ENCODE measurements at places on chromosomes 11 and 22. TPM values are rescaled to one million over a fixed set of nuclear protein-coding genes. Genes with fewer than 3 reads are reported as not detected.

TREH gene
- total RNA-seq, result not detected

PANX2 gene
- 1.1 TPM for total RNA-seq

TBX10 gene
- not detected for total RNA-seq

OR51B6 gene
- total RNA-seq, result not detected

ABTB2 gene
- 26.8 TPM for total RNA-seq

GTF2H1 gene
- total RNA-seq, result 58.5 TPM

- DNase-seq, result no peak
These were observed 60.1 kb downstream of the TRPC6 start for GRCh38 chr11:101523634-101524260.

DNA sequence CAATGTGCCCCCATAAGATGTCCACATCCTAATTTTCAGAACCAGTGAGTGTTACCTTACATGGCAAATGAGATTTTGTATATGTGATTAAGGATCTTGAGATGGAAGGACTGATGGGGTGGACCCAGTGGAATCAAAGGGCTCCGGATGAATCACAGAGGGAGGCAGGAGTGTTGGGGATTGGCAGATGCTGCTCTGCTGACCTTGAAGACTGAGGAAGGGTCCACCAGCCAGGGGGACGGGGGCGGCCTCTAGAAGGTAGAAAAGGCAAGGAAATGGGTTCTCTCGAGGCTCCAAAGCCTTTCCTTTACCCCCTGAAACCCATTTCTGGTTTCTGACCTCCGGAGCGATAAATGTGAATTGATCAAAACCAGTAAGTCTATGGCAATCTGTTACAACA is 18.8 kb downstream of the TMEM218 start:
- no peak for DNase-seq

GRCh38 chr22:27644566-27644965 is 157.0 kb downstream of the MN1 start:
- no peak for DNase-seq

GRCh38 chr22:26669060-26669481 is 11.7 kb downstream of the MIAT start:
- no peak for DNase-seq

GRCh38 chr11:115425816-115426215 is 78.4 kb downstream of the CADM1 start:
- no peak for DNase-seq

- no peak for DNase-seq
These were observed 935.7 kb downstream of the BRD1 start for GRCh38 chr22:48891688-48892577.

DNA sequence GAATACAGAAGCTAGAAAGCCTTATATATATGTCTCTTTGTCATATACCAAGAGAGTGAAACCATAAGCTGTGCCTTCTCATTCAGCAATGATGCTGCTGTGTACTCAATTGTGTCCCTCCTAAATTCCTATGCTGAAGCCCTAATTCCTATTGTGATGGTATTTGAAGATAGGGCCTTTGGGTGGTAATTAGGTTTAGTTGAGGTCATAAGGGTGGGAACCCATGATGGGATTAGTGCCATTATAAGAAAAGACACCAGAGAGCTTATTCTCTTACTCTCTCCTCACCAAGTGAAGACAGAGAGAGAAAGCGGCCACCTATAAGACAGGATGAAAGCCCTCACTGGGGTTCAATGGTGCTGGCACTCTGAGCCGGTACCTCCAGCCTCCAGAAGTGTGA is 1191.3 kb upstream of the TENM4 start:
- DNase-seq, result no peak

GRCh38 chr11:35523331-35523768 is 2.1 kb downstream of the PAMR1 start:
- DNase-seq, result no peak

DNA sequence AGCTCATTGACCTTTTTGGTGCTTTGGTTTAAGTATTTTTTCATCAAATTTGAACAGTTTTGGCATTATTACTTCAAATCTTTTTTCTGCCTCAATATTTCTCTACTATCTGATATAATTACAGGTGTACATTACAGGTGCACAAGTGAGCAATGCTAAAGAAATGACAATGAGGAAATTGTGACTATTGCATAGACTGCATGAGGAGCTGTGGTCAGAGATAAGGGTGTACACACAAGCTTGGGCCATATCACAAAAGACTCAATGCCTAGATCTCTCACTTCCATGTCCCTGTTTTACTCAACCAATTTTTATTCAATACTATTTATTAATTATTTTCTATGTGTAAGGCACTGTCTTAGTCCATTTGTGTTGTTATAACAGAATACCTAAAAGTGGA is 251.0 kb upstream of the UBASH3B start:
- DNase-seq, result no peak

- no peak for DNase-seq
These were observed 73.4 kb upstream of the CD44 start for GRCh38 chr11:35065566-35065965.

- no peak for DNase-seq
These were observed 71.4 kb downstream of the NAT10 start for GRCh38 chr11:34176751-34177209.

DNA sequence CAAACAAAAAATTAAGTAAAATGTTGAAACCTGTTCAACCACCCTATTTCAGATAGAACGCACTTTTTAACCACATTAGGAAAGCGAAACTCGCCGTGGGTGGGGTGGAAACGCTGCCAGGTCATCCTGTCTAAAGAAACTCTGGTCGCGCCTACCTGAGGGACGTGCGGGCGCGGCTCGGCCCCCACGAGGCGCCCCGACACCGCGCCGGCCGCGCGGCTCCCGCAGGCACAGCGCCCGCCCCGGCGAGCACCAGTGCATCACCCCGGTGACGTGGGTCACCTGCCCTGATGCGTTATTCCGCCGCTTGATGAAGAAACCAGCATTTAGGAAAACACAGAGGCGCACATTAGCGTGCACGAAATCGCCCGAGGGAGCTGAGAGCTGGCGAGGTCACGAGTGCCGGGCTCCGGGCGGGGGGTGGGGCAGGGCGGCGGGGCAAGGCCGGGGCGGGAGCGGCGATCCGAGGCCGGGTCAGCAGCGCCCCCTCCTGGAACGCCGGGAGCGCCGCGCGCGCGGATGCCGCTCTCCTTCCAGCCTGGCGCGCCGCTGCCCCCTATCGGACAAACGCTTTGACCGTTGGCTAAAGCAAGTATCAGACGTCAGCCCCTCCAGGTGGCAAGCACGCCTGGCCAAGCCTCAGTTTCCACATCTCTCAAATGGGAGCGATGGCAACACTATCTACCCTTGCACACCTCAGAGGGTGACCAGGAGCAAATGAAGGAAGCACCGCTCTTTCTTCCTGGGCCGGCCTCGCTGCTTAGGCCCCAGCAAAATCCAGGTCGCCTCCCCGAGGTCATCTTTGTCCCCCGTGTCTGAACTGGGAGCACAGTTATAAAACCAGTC is 15.7 kb upstream of the SNX32 start:
- peak; percentile 41 for DNase-seq

- DNase-seq, result no peak
These were observed 10.2 kb downstream of the RIC8A start for GRCh38 chr11:217704-218103.

DNA sequence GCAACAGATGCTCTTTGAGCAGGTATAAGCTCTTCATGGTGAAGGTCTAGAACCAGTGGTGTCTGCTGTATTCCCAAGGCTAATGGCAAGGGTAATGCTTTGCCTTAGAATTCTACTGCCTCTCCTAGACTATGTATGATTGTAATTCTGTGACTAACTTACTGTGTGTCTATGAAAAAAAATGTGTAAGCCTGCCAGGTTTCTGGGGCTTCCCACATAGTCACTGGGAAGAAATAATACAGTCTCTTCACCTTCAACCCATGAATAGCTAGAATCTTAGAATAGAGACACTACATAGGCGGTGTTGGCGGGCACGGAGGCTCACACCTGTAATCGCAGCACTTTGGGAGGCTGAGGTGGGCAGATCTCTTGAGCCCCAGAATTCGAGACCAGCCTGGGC is 84.1 kb downstream of the C11orf91 start:
- DNase-seq, result no peak

DNA sequence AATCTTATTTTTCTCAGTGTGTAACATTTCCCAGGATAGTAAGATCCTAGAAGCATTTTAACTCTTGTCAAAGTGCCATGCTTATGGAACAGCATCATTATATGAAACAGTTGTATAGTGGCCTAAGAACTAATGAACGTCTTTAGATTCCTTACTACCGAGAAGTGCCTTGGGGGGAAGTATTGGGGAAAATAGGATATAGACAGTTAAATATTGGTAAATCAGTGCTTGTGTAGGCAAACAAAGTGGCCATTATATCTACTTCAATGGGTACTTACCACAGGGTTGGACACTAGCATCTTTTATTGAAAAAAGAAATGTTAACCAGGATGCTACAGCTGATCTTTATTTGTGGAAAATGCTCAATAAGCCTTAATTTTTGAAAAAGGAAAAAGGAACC is 11.3 kb downstream of the FAR1 start:
- DNase-seq, result no peak

DNA sequence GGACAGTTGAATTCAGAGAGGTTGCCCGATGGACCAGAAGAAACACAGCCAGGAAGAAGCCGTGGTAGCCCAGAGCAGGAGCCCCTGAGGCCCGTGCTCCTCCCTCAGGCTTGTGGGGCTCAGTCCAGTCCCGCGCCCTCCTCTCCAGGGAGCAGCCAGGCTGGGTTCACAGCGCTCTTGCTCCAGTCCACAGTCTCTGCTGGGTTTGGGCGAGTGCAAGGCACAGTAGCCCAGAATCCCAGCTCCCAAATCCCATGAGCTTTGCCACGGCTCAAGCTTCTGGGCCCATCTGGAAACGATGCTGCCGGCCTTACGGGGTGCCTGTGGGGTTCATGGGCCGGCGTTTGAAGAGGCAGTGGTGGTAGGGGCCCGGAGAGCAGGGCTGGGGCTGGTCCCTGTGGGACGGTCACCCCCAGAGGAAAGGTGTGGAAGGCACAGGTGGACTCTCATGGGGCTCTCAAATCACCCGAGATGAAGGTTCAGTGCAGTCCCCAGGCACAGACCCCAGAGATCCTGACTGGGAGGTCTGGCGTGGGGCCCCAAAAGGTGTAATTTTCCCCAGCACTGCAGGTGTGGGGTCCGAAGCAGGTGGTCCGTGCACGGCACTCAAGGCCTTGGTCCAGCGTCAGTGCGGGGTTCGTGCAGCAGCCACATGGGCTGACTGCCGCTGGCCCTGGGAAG is 30.6 kb upstream of the ATXN10 start:
- no peak for DNase-seq

GRCh38 chr11:44943696-44944095 is 7.0 kb downstream of the TP53I11 start:
- no peak for DNase-seq

- DNase-seq, result no peak
These were observed 184.2 kb downstream of the BLID start for GRCh38 chr11:121931748-121932352.

- no peak for DNase-seq
These were observed 7.9 kb downstream of the C11orf96 start for GRCh38 chr11:43950311-43950855.

DNA sequence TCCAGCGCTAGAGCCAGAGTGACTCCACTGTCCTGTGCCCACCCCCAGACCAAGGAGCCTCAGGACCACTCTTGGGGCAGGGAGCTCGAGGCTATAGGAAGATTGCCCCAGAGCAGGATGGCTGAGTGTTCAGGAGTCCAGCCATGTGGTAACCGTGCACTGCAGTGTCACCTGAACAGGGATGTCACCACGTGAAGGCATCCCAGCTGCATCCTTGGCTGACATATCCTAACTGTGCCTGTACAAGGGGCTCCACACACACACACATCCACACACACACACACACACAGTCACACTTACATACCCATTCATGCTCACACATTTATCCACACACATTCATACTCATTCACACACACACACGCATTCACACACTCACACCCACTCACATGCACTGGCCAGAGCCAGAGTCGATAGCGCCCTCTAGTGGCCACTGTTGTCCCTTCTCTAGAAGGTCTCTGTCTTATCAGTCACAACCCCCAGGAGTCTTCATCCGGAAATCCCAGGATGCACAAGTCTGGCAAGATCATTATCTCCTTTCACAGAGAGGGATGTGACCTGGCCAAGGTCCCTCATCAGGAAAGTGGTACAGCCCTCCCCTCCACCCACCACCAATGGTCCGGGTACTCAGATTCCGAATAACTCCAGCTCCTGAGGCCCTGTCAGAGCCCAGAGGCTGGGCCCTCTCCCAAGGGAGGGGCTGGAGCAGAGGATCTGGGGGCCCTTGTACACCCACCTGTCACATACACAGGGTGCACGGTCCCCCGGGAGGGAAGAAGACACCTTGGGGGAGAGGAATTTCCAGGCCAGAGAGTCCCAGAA is 55.1 kb downstream of the IGLL5 start:
- DNase-seq, result no peak

Data from kidney epithelial cell (primary cell).